ENCODE measurements at places on chromosomes 4 and X.

GRCh38 chrX:4528247-4528646 is 814.8 kb upstream of the PRKX start:
- no peak for DNase-seq

GRCh38 chr4:152307669-152308068 is 228.2 kb downstream of the FBXW7 start:
- no peak for DNase-seq

- DNase-seq: no peak
Observed at GRCh38 chrX:107804427-107804826, 21.2 kb upstream of the MID2 start.

GRCh38 chr4:172007889-172008288 is 194.7 kb downstream of the GALNTL6 start:
- DNase-seq: no peak

DNA sequence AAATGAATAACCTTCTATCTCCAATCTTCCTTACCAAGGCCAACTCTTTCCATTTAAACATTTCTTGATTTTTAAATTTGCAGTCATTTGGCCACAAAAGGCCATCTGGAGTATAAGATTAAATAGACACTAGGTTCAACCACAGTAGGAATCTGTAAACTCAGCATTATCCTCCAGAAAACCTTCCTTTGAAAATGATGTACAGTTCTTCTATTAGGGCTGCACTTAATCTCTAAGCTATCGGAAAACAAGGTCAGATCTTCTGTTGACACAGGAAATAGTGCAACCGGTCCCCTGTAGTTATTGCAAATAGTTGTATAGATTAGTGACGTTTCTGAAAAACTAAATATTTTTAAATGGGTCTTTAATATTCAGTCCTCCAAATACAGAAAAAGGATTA is 359.0 kb upstream of the ATOH1 start:
- DNase-seq: no peak

GRCh38 chrX:5718651-5719050 is 510.0 kb downstream of the NLGN4X start:
- no peak for DNase-seq

GRCh38 chrX:132216283-132216682 is 3.0 kb downstream of the RAP2C start:
- DNase-seq: no peak

DNA sequence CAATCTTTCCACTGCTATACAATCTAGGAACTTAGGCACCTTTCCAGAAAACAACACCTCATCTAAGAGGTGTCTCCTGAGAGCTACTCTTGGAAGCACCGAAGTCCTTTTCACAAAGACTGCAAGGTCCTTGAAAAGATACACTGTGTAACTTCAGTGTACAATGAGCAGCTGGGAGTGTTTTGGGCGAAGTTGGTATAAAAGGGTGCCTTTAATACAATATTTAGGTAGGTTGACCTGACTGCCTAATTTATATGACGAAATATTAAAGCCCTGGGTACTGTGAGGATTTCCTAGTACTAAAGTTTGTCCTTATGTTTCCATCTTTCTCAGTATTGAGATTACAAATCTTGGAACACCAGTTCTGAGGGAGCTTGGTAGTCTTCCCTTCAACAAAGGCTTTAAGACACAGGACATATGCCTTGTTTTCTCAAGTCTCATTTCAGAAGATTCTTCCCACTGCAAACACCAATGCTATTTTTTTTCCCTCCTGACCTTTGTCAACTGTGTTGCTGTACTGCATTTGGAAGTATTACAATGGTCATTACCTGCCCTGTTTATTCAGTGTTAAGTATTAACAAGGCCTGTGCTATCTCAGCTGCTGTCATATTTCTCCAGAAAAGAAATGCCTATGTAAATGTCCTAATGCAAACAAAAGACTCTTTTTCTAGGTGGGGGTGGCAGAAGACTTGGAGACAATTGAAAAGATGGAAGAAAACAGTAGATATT is 134.2 kb downstream of the MAML3 start:
- no peak for DNase-seq

DNA sequence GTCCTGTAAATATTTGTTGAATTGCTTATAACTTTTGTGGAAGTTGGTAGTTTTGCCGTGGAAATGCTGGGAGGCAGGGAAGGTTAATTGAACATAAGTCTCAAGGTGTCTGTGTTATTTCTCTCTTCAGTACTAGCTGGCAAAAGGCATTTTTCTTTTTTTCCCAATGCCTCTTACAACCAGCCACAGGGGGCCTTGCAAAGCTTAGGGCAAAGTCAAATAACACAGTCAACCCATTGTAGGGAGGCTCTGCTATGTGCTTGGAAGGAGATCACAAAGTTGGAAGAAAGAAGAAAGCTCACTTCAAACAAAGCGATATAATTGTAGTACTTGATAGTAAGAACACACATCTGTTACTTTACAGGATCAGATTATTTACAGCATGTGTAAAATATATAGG is 802.6 kb downstream of the PDHA2 start:
- no peak for DNase-seq

- DNase-seq: no peak
Observed at GRCh38 chr4:108166441-108167315, 2.1 kb downstream of the LEF1 start.

Measured in stimulated activated CD4-positive, alpha-beta T cell treated with anti-CD3 and anti-CD28 coated beads, Interleukin-1b, Interleukin-23, amount 100 ng/mL, for 4 hours (primary cell).